Activated CD4-positive, alpha-beta memory T cell treated with anti-CD3 and anti-CD28 coated beads, Interleukin-2, amount 10 ng/mL, durations not matched to agents 7 days and 5 days (primary cell): ENCODE measurements at places on chromosomes 4 and X. TPM values are rescaled to one million over a fixed set of nuclear protein-coding genes. Genes with fewer than 3 reads are reported as not detected.

GRCh38 chrX:41087201-41087600, 2.0 kb downstream of the USP9X start:
- DNase-seq, result no peak

- DNase-seq, result no peak
Measured at GRCh38 chr4:157558016-157558415, 337.5 kb downstream of the GRIA2 start.

- no peak for DNase-seq
Measured at GRCh38 chrX:69149466-69150280, 15.6 kb downstream of the PJA1 start.

The CT45A2 gene
- total RNA-seq, result not detected

DNA sequence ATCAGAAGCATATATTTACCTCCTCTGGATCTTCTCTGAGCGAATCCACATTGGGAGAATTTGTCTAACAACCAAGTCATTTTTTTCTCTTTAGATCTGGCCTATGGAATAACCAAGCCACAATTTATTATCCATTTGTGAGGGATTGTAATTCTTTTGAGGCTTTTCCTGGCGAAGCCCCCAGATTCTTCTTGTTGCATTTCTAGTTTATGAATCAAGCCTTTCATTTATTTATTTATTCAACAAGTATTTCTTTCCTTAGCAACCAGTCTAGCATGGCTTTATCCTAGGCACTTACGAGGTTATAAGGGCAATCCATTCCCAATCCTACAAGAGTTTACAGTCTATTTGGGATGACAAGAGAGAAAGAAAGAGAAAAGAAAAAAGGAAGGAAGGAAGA, 18.4 kb upstream of the FNIP2 start:
- DNase-seq, result no peak

DNA sequence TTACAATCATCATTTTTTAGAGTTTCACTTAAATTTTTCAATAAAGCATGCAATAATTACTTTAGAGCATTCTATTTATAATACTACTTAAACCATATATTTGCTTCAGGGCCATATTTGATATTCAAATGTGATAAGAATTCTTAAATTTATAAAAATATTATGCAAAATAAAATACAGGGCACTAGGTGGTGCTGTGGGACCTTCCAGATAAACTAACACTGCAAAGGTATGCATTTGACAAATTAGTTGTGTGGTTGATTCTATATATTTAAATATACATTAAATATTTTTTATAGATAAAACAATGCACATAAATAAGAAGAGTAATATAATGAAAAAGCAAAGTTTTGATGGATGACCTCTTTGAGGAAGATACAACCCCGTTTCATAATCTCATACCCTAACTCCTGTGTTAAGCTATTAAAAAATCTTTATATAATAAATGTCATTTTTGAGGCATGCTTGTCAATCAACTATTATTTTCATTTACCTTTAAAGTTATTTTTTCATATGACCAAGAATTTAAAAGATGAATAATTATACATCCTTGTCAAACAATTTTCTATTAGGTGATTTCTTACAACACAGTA, 128.4 kb downstream of the REELD1 start:
- DNase-seq, result no peak

DNA sequence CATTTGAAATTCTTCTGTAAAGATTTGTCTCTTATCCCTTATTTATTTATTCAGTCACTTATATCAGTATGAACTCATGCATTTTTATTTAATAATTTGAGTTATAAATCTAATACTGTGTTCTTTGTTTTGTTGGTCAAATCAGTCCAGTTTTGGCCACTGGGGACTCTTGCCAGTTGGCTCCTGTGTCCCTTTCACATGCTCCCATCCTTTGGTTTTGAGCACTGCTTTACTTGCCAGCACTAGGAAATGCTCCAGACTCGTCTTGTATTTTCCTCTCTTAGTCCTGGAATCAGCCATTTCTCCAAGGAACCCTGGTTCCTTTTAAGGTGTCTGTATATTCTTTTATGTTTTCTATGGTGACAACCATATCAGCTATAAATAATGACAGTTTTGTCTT, 28.1 kb downstream of the KANTR start:
- DNase-seq, result no peak

DNA sequence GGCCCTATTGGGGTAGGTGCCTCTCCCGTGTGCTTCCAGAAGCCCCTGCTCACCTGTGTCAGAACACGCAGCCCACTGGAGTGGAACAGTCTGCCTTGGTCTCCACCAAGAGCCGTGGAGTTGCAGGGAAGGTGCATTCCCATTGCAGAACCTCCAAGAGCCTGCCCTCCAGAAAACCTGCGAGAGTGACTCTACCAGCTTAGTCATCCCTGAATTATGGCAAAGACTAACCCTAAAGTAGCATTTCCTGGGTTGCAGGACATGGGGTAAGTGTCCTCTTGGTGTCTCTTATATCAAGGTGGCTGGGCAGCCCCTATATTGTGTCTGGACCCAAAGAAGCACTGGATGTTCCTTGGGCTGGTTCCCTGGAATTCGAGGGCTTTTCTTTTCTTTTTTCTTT, 224.6 kb downstream of the BCOR start:
- DNase-seq, result no peak

GRCh38 chr4:34492414-34492813, 1751.9 kb downstream of the ARAP2 start:
- DNase-seq, result no peak

GRCh38 chrX:136376713-136377112, 76.0 kb downstream of the ADGRG4 start:
- no peak for DNase-seq

- DNase-seq, result no peak
Measured at GRCh38 chr4:64738240-64738639, 329.0 kb upstream of the TECRL start.

The ELOVL6 gene
- total RNA-seq, result 26.8 TPM

The SUPT20HL1 gene
- total RNA-seq, result not detected

The ADH1B gene
- not detected for total RNA-seq

DNA sequence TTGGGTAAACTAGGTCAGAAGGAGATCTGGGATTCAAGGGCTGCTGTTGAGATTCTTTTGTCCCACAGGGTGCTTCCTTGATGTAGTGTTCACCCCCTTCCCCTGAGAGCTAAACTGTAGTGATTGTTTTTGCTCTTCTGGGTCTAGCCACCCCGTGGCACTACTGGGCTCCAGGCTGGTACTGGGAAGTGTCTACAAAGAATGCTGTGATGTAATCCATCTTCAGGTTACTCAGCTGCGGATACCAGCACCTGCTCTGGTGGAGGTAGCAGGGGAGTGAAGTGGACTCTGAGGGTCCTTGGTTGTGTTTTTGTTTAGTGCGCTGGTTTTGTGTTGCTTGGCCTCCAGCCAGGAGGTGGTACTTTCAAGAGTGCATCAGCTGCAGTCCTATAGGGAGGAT, 365.5 kb downstream of the ZNF674 start:
- DNase-seq, result no peak

The POLN gene
- total RNA-seq, result 4.0 TPM

DNA sequence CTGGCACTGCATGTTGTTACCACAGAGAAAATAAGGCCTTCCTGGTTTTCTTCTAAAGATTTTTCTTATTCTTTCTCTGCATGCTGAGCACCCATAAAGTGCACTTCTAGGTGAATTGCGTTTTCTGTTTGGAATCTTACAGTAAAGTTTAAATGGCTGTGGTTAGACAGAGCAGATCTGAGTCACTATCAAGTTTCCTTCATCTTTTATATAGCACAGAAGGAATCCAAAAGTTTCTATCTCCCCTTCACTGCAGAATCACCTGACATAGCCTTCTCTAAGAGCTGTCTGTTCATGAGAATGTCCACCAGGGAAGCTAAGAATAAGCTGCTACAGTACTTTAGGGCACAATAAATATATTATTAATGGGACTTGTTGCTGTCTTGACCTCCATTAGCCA, 455.5 kb upstream of the FAM241A start:
- no peak for DNase-seq

- no peak for DNase-seq
Measured at GRCh38 chrX:141917801-141918200, 14.1 kb downstream of the MAGEC1 start.

The PRRG3 gene
- total RNA-seq, result not detected

- no peak for DNase-seq
Measured at GRCh38 chr4:128846063-128846462, 36.6 kb downstream of the JADE1 start.

GRCh38 chrX:56382278-56382677, 150.1 kb downstream of the KLF8 start:
- peak; percentile 19 for DNase-seq

DNA sequence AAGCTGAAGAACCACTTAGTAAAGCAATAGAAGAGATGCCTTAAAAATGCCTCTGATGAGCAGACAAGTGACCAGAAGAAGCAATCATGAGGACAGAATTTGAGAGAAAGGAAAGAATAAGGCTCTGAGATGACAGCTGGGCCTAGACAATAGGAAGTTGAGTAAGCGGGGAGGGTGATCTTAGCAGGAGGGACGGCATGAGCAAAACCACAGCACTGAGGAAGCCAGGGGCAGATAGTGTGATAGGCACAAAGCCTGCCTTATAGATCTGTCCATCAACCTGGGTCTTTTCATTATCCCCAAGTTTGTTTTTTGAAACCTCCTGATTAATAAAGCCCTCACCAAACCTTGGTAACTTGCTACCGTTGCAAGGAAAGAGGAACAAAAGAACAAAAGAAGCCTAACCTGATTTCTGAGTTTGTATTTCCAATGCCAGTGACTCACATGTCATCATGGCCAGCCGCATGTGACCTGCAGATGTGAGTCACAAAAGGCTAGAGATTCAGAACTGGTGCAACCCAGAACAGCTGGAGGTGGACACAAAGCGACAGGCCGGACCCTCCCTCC, 55.7 kb upstream of the PPARGC1A start:
- DNase-seq, result no peak

The COL4A5 gene
- not detected for total RNA-seq

DNA sequence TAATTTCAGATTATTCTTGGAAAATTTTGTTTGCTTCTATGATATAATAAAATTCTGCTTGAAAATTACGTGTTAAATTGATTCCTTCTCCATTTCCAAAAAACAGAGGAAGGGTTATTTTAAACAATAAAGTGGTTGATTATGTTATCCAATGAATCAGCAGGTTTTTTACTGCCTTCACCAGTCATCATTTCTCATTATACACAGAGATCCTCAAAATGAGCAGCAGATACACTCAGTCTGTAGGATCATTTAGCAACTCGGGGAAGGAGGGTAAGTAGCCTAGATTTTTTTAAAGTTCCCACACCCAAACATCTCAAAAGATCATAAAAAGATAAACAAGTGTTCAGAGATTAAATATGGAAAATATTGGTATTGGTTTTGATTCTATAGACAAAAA, 6.8 kb upstream of the TMEM144 start:
- DNase-seq, result no peak

The PABPC1L2B gene
- total RNA-seq, result not detected

DNA sequence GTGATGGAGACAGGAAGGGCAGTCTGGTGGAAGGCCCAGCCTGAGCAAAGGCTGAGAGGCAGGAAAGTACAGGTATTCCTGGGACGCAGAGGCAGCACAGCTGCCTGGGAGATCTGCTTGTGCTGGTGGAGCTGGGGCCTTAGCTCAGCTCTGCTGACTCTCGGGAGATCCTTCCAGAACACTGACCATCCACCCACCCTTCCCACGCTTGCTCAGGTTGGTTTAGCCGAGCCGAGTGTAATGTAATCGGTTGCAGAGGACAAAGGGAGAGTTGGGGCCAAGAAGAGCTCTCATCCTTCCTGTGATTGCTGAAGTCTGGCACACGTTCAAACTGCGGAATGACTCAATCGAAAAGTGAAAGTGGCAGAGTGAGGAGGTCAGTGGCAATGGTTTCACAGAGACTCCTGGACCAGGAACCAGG, 43.1 kb upstream of the GPR78 start:
- no peak for DNase-seq

The DDX53 gene
- not detected for total RNA-seq

DNA sequence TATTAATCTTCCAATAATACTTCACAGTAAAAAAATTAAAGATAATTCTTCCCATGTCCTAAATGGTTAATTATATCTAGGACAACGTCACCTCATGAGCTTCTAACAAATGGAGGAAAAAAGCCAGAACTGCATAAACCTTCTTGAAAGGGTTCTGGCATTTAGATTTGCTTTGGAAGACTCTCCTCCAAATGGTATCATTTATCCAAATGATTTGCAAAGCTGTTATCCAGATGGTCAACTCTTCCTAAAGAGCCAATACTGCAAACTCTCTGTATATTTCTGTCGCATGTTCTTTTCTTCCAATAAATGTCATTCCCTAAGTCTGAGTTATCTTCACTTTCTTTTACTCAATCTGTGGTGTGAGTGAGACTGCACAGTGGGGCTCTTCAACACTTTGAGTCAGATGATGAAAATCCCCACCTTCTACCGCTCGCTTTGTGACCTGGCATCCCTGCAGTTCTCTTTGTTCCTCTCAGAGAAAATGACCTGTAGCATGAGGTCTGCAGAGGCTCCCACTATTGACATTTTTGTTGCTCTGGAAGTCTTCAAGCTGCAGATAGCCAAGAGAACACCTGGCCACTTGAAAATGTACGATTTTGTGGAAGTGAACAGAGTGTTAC, 52.9 kb downstream of the TMEM150C start:
- no peak for DNase-seq

- no peak for DNase-seq
Measured at GRCh38 chr4:184598753-184599491, 50.3 kb downstream of the CASP3 start.

DNA sequence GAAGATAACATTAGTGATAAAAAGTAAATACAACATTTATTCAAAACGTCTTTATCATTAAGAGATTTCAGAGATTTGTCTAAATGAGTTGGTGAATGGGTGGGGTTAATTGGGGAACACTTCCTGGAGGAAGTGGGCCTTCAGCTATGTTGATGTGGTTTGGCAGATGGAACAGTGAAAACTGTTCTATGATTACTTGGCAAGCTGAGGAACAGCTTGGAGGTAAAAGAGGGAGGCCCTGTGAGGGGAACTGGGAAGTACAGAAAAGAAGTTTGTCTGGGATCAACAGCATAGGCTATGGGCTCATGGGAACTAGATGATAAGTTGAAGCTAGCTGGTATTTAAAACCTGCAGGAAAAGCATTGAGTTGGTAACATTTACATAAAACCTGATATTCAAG, 26.0 kb downstream of the OCRL start:
- DNase-seq, result no peak

The ADGRL3 gene
- total RNA-seq, result not detected

The CPEB2 gene
- 20.4 TPM for total RNA-seq

- no peak for DNase-seq
Measured at GRCh38 chrX:38879631-38880220, 78.5 kb downstream of the MID1IP1 start.

GRCh38 chr4:30719454-30720020, 632 bp upstream of the PCDH7 start:
- DNase-seq, result no peak

DNA sequence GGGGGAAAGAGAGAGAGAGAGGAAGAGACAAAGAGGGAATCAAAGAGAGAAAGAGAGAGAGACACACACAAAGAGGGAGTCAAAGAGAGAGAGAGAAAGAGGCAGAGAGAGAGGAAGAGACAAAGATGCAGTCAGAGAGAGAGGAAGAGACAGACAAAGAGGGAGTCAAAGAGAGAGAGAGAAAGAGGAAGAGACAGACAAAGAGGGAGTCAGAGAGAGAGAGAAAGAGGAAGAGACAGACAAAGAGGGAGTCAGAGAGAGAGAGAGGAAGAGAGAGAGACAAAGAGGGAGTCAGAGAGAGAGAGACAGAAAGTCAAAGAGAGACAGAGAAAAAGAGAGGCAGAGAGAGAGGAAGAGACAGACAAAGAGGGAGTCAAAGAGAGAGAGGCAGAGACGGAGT, 45.5 kb downstream of the MAGEA9 start:
- DNase-seq, result no peak

The CXXC4 gene
- not detected for total RNA-seq

- no peak for DNase-seq
Measured at GRCh38 chrX:109632906-109633504, 8.0 kb upstream of the KCNE5 start.

The RAB28 gene
- total RNA-seq, result 18.5 TPM

The CXCL8 gene
- 12.5 TPM for total RNA-seq
